ENCODE measurements at places on chromosomes 12 and 14. TPM values are rescaled to one million over a fixed set of nuclear protein-coding genes. Genes with fewer than 3 reads are reported as not detected.

GRCh38 chr14:85867450-85867849, 337.5 kb downstream of the FLRT2 start:
- H3K36me3 ChIP-seq, result no peaks in the 10 kb centered on the region
- H3K4me1 ChIP-seq, result no peaks in the 10 kb centered on the region
- no peak for DNase-seq
- no peak overlapping the region for H3K27ac ChIP-seq

- no peaks in the 10 kb centered on the region for H3K27me3 ChIP-seq
- peaks cover 2% of the 10 kb centered on the region for H3K4me1 ChIP-seq
- no peak overlapping the region for H3K27ac ChIP-seq
- no peaks in the 10 kb centered on the region for H3K36me3 ChIP-seq
Observed at GRCh38 chr12:3165078-3165980, 88.2 kb downstream of the TSPAN9 start.

NRIP2 gene
- total RNA-seq, result 4.9 TPM

DNA sequence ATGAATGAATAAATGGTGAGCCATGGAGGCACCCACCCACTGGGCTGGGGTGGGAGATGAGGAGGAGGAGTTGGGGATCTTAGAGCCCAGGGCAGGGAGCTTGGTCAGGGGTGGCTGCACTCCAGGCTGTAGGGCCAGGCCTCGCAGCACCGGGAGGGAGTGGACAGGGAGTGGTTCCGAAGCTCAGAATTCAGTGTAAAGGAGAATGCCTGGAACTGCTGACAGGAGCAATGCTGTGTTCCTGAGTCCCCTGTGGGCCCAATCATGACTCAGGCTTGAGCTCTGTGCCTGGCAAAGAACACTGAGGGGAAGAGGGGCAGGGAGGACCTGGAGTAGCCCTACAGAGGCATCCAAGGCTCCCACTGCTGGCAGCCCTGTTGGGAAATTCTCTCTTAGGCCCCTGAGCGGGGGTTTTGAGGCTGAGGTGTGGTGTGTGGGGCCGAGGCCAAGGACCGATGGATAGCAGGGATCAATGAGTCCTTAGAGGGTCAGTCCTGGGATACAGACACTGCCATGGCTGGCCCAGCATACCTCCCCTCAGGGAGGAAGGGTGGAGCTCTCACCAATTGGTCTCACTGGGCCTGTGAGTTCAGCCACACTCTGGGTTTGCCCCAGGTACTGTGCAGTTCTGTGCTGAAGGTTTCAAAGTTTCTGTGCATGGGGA, 9.5 kb upstream of the RABGGTA start:
- no peak overlapping the region for H3K4me3 ChIP-seq
- no peaks in the 10 kb centered on the region for H3K4me1 ChIP-seq
- no peaks in the 10 kb centered on the region for H3K36me3 ChIP-seq
- no peaks in the 10 kb centered on the region for H3K27me3 ChIP-seq

DNA sequence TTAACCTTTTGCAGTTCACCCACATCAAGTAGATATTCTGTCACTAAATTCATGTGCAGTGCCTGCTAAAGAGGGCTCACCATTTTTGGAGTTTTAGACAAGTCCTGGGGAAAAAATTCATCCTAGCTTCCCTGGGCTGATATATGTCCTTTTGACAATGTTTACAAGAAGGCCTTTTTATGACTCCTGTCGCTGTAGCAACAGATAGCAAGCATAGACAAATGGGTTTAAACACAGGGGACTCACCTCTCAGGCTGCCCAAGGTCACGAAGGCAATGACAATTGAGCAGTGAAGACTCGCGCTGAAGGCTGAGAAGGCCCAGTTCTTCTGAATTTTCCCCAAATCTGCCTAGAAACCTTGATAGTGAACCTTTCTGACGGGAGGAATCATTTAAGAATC, 150.7 kb upstream of the CPM start:
- no peak overlapping the region for H3K4me3 ChIP-seq
- H3K27ac ChIP-seq, result no peak overlapping the region
- no peaks in the 10 kb centered on the region for H3K36me3 ChIP-seq
- DNase-seq, result no peak
- H3K4me1 ChIP-seq, result no peaks in the 10 kb centered on the region

NRXN3 gene
- 5.6 TPM for total RNA-seq

TMEM121 gene
- total RNA-seq, result 2.6 TPM

AQP6 gene
- not detected for total RNA-seq

GRCh38 chr12:98399532-98399931, 115.9 kb upstream of the TMPO start:
- no peaks in the 10 kb centered on the region for H3K4me1 ChIP-seq
- H3K4me3 ChIP-seq, result no peak overlapping the region
- no peaks in the 10 kb centered on the region for H3K36me3 ChIP-seq
- no peaks in the 10 kb centered on the region for H3K27me3 ChIP-seq
- no peak for DNase-seq

LIN7A gene
- total RNA-seq, result 5.8 TPM

DNA sequence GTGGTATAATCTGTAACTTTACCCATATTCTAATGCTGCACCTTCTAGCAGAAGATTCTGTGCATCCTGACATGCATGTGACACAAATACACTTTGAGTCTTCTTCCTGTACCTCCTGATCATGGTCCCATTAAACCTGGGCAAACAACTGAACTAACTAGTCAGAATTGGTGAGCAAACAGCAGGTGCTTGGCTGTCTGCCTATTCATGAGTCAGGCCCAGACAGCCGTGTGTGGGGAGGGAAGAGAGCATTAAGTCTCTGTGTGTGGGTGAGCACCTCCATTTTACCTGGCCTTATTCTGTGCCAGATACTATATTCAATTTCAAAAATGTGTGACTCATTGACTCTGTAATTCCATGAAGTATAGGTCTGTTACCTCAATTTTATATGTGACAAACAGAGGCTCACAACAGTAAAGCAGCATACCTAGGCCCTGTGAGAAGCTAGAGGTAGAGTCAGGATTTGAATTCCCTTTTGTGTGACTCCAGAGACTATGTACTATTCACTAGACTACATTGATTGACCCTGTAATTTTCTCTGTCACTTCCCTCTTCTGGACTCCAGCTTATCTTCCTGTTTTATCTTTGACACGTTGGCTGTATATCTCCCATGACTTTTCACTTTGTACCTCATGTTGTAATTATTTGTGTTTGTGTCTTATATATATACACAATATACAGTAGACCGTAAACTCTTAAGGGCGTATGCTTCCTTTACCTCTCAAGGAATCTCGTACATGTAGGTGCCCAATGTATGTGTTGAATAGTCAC, 32.2 kb downstream of the SUSD6 start:
- H3K4me3 ChIP-seq, result no peak overlapping the region
- H3K36me3 ChIP-seq, result no peaks in the 10 kb centered on the region
- H3K27ac ChIP-seq, result no peak overlapping the region
- no peak for DNase-seq

DNA sequence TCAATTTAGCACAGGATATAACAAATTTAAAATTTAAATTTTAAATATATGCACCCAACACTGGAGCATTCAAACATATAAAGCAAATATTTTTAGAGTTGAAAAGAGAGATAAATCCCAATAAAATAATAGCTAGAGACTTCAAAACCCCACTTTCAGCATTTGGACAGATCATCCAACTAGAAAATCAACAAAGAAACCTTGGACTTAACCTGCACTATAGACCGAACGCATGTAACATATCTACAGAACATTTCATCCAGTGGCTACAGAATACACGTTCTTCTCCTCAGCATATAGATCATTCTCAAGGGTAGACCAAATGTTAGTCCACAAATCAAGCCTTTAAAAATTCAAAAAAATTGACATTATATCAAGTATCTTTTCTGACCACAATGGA, 64.0 kb downstream of the SPTSSA start:
- H3K4me3 ChIP-seq, result no peak overlapping the region
- H3K4me1 ChIP-seq, result no peaks in the 10 kb centered on the region
- H3K27me3 ChIP-seq, result no peaks in the 10 kb centered on the region
- no peak for DNase-seq

TNS2 gene
- total RNA-seq, result 292 TPM

DNA sequence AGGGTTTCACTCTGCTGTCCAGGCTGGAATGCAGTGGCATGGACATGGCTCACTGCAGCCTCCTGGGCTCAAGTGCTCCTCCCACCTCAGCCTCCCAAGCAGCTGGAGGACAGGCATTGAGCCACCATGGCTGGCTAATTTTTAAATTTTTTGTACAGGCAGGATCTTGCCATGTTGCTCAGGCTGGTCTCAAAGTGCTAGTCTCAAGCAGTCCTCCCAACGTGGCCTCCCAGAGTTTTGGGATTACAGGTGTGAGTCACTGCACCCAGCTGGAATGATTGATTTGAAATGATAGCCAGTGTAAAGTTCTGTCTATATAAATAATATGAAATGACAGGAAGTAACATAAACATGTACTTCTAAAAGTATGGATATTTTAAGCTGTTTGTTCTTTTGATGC, 172.7 kb downstream of the FUT8 start:
- H3K27ac ChIP-seq, result no peak overlapping the region
- no peak for DNase-seq
- no peaks in the 10 kb centered on the region for H3K36me3 ChIP-seq
- no peaks in the 10 kb centered on the region for H3K4me1 ChIP-seq
- H3K27me3 ChIP-seq, result no peaks in the 10 kb centered on the region

- H3K27ac ChIP-seq, result no peak overlapping the region
- H3K4me1 ChIP-seq, result no peaks in the 10 kb centered on the region
- no peak overlapping the region for H3K4me3 ChIP-seq
- no peaks in the 10 kb centered on the region for H3K36me3 ChIP-seq
- no peaks in the 10 kb centered on the region for H3K27me3 ChIP-seq
- no peak for DNase-seq
Observed at GRCh38 chr12:4579305-4580102, 17.5 kb downstream of the DYRK4 start.

DNA sequence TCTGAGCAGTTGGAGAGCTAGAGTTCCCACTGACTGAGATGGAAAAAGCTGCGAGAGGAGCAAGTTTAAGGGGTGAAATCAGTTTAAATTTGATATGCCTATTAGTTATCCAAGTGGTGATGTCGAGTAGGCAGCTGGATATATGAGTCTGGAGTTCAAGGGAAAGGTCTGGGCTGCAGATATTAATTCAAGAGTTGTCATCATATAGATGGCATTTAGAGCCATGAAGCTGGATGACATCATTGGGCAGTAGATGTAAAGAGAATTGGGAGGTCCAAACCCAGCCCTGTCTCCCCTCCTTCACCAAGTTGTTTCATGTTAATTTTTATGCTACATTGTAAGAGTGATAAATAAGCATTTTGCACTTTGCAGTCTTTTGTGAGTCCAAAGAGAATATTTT, 898.1 kb downstream of the GALC start:
- H3K4me3 ChIP-seq, result no peak overlapping the region
- H3K27ac ChIP-seq, result no peak overlapping the region
- no peak for DNase-seq
- no peaks in the 10 kb centered on the region for H3K4me1 ChIP-seq
- H3K36me3 ChIP-seq, result no peaks in the 10 kb centered on the region
- no peaks in the 10 kb centered on the region for H3K27me3 ChIP-seq

DNA sequence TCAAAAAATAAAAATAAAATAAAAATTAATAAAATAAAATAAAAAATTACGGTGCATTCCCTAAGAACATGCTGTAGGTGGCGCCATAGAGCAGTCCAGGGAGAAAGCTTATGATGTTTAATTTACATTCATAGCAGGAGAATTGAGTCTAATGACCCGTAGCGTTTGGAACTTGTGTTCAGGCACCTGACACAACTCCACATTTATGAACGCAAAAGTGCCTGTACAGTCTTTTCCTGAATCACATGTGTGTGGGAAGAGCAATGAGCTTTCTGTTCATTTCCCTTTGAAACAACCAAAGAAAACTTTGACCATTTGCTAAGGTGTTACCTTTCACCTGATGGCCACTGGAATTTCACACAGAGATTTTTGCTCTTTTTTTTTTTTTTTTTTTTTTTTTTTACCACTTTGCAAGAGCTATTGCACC, 60.6 kb upstream of the KCNA1 start:
- no peak overlapping the region for H3K27ac ChIP-seq
- H3K27me3 ChIP-seq, result no peaks in the 10 kb centered on the region
- H3K4me1 ChIP-seq, result no peaks in the 10 kb centered on the region
- DNase-seq, result no peak
- no peaks in the 10 kb centered on the region for H3K36me3 ChIP-seq
- no peak overlapping the region for H3K4me3 ChIP-seq

TMCC3 gene
- total RNA-seq, result 12.4 TPM

DNA sequence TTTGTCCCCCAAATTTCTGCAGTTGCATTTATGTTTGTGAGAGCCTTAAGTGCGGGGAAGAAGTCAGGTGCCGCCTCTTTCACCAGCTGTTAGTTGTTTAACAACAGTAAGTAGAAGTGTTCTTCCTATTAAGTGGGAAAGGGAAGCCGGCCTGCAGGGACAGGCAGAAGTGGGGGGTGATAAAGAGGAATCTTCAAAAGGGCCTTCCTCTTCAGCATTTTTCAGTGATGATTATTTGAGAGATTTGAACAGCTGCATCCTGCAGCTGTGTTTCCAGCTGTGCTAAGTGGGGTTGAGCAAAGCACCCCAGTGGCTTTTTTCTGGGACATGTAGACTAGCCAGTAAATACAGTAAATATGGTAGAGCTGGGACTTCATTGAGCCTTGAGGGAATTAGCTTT, 32.1 kb upstream of the SLC38A1 start:
- no peak overlapping the region for H3K27ac ChIP-seq
- H3K4me3 ChIP-seq, result no peak overlapping the region
- H3K36me3 ChIP-seq, result no peaks in the 10 kb centered on the region
- H3K27me3 ChIP-seq, result no peaks in the 10 kb centered on the region

DNA sequence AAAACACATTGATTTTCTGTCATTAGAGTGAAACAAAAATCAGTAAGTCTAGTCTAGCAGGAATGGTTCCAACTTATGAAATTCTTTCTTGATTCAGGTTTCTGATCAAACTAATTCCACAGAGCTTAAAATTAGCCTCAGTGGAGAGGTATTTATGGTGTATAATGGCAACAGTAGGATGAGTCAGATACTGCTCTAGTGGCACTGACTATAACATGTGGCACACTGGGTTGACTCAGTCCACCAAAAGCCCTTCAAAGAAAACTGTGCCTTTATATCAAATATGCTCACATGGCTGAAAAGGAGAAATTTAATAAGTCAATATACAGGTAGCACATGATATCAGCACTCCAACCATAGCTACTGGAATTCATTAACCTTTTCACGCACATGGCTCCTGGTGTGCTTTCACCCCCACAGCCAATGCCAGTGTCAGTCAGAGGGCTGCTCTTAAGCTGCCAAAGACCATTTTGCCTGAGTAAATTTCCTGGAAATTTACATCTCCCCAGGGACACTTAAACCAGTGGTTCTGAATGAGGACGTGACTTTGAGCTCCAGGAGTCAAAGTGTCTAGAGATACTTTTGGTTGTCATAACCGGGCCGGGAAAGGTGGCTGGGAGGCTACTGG, 21.7 kb upstream of the CATSPERB start:
- H3K27ac ChIP-seq, result no peak overlapping the region
- H3K36me3 ChIP-seq, result no peaks in the 10 kb centered on the region
- no peaks in the 10 kb centered on the region for H3K27me3 ChIP-seq
- DNase-seq, result no peak

- H3K4me1 ChIP-seq, result no peaks in the 10 kb centered on the region
- no peak for DNase-seq
- no peak overlapping the region for H3K4me3 ChIP-seq
- H3K36me3 ChIP-seq, result no peaks in the 10 kb centered on the region
Observed at GRCh38 chr14:104219731-104220214, 81.4 kb downstream of the KIF26A start.
